Breast epithelium (tissue), 4 donors: ENCODE measurements at places on chromosomes 1 and 21.

DNA sequence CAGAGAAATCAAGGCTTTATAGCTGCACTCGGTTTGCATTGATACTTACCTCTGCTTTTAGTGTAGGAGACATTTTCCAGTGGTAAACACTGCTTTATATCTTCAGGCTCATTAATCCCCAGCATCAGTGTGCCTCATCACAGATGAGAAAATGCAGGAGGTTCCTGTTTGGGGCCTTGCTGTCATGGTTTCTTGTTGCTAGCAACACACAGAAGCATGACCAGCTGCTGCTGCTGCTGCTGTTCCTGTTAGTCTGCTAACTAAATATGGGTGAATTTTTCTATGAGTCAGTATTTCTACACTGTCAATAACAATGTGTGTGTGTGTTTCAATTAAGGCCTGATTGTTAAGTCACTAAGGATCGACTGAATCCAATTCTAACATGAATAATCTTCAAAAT, 85.8 kb upstream of the RGS1 start:
- peak; percentile 85 for DNase-seq

- no peak for DNase-seq
These were observed 133.9 kb upstream of the IVNS1ABP start for GRCh38 chr1:185450917-185451316.

DNA sequence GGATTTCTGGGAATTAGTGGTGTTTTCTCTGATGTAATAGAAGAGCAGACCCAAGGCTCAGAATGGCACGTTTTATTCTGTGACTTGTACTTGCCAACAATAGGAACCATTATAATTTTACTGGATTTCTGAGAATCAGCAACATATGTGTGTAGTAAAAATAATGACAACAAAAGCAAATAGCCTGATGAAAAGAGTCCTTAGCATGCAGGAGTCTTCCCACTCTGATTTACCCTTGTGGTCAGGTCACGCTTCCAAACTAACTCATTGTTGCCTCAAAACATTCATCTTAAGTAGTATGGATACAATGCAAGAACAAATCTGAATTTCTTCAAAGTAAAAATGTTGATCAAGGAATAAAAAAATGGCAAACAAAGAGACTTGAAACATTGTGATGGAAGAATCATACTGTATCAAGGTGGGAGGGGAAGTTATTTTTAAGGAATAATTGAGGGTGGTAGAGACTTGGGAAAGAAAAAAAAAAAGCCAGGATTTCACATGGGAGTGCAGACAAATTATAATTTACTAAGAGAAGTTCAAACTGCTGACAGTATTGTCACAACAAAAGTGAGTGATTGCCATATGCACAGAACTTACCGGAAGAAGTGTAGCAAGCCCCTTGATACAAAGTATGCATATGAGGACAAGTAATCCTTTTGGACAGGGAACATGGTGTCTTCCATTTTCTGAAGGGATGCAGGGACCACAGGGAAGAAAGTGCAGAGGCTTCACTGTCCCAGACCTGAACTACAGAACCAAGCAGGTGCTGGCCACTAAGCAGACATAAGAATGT, 31.2 kb upstream of the RGL1 start:
- DNase-seq: no peak

DNA sequence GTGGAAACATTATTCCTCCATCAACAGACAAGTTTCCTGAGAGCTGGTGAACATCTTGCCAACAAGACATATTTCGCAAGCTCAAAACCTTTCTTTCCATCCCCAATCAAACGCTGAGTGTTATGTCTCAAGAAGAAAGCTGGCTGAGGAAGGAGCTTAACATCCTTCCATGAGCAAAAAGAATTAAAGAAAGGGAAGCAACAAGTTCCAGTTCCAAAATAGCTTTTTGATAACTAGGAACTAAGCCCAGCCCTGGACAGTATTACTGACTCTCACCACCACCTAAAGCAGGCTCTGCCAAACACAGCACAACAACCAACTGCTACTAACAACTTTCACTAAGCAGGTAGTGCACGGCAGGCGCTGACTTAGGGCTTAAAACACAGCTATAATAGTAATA, 50.2 kb downstream of the CAPZB start:
- DNase-seq: no peak

GRCh38 chr1:193602705-193603104, 416.3 kb upstream of the B3GALT2 start:
- DNase-seq: no peak

GRCh38 chr1:64906447-64906846, 59.9 kb downstream of the JAK1 start:
- no peak for DNase-seq

DNA sequence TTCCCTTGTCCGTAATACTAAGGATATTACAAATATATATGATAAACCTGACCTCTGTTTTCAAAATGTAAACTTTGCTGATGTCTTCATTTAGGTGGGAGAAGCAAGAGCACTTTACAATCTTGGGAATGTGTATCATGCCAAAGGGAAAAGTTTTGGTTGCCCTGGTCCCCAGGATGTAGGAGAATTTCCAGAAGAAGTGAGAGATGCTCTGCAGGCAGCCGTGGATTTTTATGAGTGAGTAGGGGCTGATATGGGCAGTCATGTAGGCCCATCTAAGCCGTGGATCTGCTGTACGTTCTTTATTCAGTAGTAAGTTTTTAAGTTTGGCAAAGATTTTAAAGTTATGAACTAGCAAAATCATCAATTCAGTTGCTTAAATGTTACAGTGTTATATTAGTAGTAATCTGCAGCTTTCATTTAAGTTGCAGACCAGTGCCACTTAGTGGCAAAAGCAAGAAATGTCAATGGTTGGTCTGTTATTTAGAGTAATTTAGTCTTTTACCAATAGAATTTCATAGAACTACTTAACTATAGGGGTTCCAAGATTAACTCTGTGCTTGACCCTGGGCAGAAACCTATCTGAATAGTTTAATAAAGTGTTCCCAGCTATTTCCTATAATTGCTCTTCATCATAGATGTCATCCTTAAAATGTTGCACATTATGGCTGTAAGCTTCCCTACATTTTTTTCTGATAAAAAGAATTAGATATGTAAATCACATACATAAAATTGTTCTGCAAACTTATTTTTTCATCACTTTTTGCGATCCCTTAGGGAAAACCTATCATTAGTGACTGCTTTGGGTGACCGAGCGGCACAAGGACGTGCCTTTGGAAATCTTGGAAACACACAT, 21.3 kb downstream of the GPSM2 start:
- no peak for DNase-seq
